Gastroesophageal sphincter (tissue), 4 donors: ENCODE measurements at places on chromosomes 2 and 18. TPM values are rescaled to one million over a fixed set of nuclear protein-coding genes. Genes with fewer than 3 reads are reported as not detected.

The RTTN gene
- 5.2 TPM for total RNA-seq

The OR6B2 gene
- not detected for total RNA-seq

The ALKAL2 gene
- not detected for total RNA-seq

The PDE11A gene
- total RNA-seq = not detected

The KIF1A gene
- total RNA-seq = 2.2 TPM

The GALR1 gene
- 0.12 TPM for total RNA-seq

The IL36RN gene
- not detected for total RNA-seq

The RGPD4 gene
- total RNA-seq = not detected

The TAF1B gene
- 6.2 TPM for total RNA-seq
